ENCODE measurements at places on chromosomes 7 and 10. TPM values are rescaled to one million over a fixed set of nuclear protein-coding genes. Genes with fewer than 3 reads are reported as not detected.

CYP3A7 gene
- not detected for total RNA-seq

TMEM140 gene
- total RNA-seq: 27.6 TPM

- no peaks in the 10 kb centered on the region for H3K27me3 ChIP-seq
- no peak for DNase-seq
- H3K36me3 ChIP-seq: no peaks in the 10 kb centered on the region
- no peak overlapping the region for H3K27ac ChIP-seq
- no peak overlapping the region for H3K4me3 ChIP-seq
Observed at GRCh38 chr7:106329408-106329807, 44.6 kb upstream of the NAMPT start.

NODAL gene
- 0.27 TPM for total RNA-seq

GRCh38 chr10:12055732-12056131 is 13.0 kb upstream of the DHTKD1 start:
- no peaks in the 10 kb centered on the region for H3K36me3 ChIP-seq
- H3K27me3 ChIP-seq: no peaks in the 10 kb centered on the region
- H3K27ac ChIP-seq: no peak overlapping the region
- DNase-seq: no peak
- H3K4me3 ChIP-seq: no peak overlapping the region

GRCh38 chr7:153457746-153458145 is 594.5 kb upstream of the DPP6 start:
- no peak for DNase-seq
- no peaks in the 10 kb centered on the region for H3K4me1 ChIP-seq

CHRM2 gene
- not detected for total RNA-seq

PTPRN2 gene
- total RNA-seq: 3.1 TPM

DNA sequence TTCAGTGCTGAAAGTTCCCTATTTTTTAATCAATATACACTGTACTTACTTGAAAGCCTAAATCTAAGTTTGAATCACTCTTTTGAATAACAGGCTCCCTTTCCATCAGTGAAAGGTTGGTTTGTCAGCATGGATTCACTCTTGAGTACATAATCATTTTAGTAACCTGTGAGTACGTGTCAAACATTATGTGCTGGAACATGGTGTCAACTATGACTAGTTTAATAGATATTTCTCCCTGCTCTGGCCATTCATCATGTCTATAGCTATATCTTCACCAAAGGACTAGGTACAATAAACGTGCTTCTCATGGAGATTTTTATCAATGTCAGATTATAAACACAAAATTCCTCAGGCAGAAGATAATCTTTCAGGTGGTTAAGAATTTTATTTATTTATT is 61.7 kb upstream of the MDFIC start:
- H3K27ac ChIP-seq: no peak overlapping the region
- H3K4me3 ChIP-seq: no peak overlapping the region
- peaks cover 4% of the 10 kb centered on the region for H3K4me1 ChIP-seq

TRIM56 gene
- 32.1 TPM for total RNA-seq

GRCh38 chr10:59711871-59712494 is 2.3 kb upstream of the SLC16A9 start:
- no peak for DNase-seq
- no peaks in the 10 kb centered on the region for H3K27me3 ChIP-seq
- peaks cover 37% of the 10 kb centered on the region for H3K4me1 ChIP-seq
- H3K36me3 ChIP-seq: no peaks in the 10 kb centered on the region
- H3K4me3 ChIP-seq: no peak overlapping the region

PRPS1L1 gene
- not detected for total RNA-seq

GRCh38 chr7:135466442-135467206 is 43.3 kb downstream of the CNOT4 start:
- H3K27me3 ChIP-seq: no peaks in the 10 kb centered on the region
- no peaks in the 10 kb centered on the region for H3K4me1 ChIP-seq
- DNase-seq: no peak
- no peak overlapping the region for H3K4me3 ChIP-seq
- no peak overlapping the region for H3K27ac ChIP-seq

CRYGN gene
- total RNA-seq: not detected

GRCh38 chr10:110353244-110354119 is 48.8 kb upstream of the SMNDC1 start:
- no peak for DNase-seq
- H3K36me3 ChIP-seq: no peaks in the 10 kb centered on the region
- no peak overlapping the region for H3K27ac ChIP-seq
- H3K27me3 ChIP-seq: no peaks in the 10 kb centered on the region

DNA sequence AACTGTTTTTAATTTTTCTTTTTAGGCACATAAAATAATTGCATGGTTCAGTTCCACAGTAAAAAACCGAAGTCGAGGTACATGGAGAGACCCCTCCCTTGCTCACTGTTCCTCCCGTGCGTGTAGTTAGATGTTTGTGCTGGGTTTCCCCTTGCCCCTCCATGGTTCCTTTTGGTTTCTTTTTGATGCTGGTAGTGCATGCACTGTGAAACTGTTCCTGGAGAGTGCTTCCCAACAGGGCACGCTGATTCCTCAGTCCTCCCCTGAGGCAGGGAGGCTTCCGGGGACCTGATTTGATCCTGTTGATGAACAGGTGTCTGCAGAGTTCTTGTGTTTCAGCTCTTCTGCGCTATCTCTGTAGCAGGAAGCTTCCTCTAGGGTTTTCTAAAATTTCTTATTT is 69.5 kb downstream of the ADCY1 start:
- no peaks in the 10 kb centered on the region for H3K4me1 ChIP-seq
- H3K4me3 ChIP-seq: no peak overlapping the region
- H3K27me3 ChIP-seq: no peaks in the 10 kb centered on the region
- no peak for DNase-seq

DNA sequence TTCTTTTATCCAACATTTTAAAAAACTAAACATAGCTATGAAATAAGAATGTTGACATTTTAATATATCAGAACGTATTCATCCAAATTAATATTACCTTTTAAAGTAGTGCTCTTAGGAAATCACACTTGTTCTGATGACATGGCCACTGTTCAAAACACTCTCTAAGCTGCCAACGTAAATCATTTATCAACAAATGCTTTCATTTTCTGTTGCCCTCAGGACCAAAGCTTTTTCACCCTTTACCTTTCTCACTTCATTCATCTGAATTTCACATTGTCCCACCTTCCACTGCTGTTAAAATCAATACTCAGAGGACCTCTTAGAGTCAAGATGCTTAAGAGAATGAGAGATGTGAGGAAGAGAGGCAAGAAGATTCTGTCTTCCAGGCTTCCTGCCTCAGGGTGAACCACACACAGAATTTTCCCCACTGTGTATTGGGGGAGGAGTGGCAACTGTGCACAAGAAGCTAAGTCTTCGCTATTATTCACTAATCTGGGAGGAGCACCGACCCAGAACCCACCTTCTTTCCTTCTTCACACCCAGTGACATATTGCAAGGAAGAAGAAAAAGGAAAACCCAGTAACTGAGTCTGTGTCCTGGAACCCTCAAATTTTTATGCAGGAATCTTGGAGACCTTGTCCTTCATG is 21.0 kb downstream of the HIBADH start:
- H3K27ac ChIP-seq: peak overlapping the region; percentile 35
- DNase-seq: no peak
- H3K27me3 ChIP-seq: no peaks in the 10 kb centered on the region

- no peaks in the 10 kb centered on the region for H3K36me3 ChIP-seq
- no peak overlapping the region for H3K4me3 ChIP-seq
- no peak overlapping the region for H3K27ac ChIP-seq
Observed at GRCh38 chr10:74968667-74969061, 142.3 kb downstream of the KAT6B start.

DNA sequence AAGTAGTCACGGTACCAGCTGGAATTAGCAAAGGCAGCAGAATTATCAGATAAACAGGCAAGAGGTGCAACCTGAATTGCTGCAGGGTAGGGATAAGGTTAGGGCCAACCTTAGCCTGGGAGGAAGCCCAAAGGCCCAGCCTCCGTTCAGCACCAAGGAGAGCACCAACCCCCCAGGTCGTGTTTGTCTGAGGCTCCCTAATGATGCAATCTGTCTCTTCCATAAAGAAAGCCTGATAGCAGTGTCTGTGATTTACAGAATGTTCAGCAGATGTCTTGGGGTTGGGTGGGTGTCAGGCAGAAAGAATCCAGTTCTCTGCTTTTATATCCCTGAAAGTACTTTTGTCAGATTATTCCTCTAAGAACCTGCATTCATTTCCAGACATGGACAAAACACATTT is 328.4 kb upstream of the AOAH start:
- H3K4me1 ChIP-seq: no peaks in the 10 kb centered on the region
- no peak overlapping the region for H3K4me3 ChIP-seq
- no peak for DNase-seq
- no peaks in the 10 kb centered on the region for H3K27me3 ChIP-seq

- H3K27me3 ChIP-seq: no peaks in the 10 kb centered on the region
- no peak overlapping the region for H3K4me3 ChIP-seq
- H3K27ac ChIP-seq: no peak overlapping the region
Observed at GRCh38 chr7:18859318-18859717, 258.1 kb downstream of the TWIST1 start.

GRCh38 chr10:28849821-28850220 is 172.5 kb downstream of the BAMBI start:
- no peaks in the 10 kb centered on the region for H3K4me1 ChIP-seq
- no peaks in the 10 kb centered on the region for H3K36me3 ChIP-seq
- DNase-seq: no peak
- no peaks in the 10 kb centered on the region for H3K27me3 ChIP-seq

DNA sequence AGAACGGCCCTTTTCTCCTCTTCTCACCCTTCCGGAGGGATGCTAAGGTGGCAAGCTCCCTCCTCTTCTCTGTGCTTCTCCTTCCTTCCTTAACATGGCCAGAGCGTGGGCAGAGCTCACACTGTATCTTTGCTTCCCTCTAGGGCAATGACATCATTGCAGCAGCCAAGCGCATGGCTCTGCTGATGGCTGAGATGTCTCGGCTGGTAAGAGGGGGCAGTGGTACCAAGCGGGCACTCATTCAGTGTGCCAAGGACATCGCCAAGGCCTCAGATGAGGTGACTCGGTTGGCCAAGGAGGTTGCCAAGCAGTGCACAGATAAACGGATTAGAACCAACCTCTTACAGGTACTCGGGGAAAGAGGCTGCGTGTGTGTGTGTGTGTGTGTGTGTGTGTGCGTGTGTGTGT is 36.6 kb downstream of the AP3M1 start:
- no peak for DNase-seq
- H3K4me3 ChIP-seq: peak overlapping the region; percentile 14
- H3K36me3 ChIP-seq: peaks cover 58% of the 10 kb centered on the region
- H3K27ac ChIP-seq: peak overlapping the region; percentile 71
- H3K4me1 ChIP-seq: peaks cover 7% of the 10 kb centered on the region

DNA sequence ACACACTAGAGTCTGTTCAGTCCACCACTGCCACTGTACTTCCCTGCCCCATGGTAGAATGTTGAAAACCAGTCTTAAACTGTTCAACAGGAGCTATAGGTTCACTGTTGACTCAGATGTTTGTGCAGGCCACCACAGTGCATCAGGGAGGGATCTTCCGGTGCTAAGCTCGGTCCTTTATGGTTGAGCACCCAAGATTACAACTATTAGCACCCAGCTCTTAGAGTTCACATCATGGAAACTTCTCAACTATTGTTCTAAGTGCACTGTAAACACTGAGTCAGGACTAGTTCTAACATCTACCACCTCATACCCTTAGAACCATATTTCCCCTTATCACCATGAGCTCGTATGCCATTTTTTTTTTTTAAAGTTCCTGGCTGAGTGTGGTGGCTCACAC is 97.1 kb upstream of the MXI1 start:
- no peaks in the 10 kb centered on the region for H3K27me3 ChIP-seq
- DNase-seq: no peak
- H3K4me3 ChIP-seq: no peak overlapping the region
- peaks cover 4% of the 10 kb centered on the region for H3K36me3 ChIP-seq
- peaks cover 16% of the 10 kb centered on the region for H3K4me1 ChIP-seq

- H3K27ac ChIP-seq: no peak overlapping the region
- H3K4me3 ChIP-seq: no peak overlapping the region
- H3K4me1 ChIP-seq: peaks cover 5% of the 10 kb centered on the region
- H3K36me3 ChIP-seq: peaks cover 14% of the 10 kb centered on the region
- no peak for DNase-seq
Observed at GRCh38 chr7:92042056-92042737, 92.1 kb downstream of the CYP51A1 start.

DNA sequence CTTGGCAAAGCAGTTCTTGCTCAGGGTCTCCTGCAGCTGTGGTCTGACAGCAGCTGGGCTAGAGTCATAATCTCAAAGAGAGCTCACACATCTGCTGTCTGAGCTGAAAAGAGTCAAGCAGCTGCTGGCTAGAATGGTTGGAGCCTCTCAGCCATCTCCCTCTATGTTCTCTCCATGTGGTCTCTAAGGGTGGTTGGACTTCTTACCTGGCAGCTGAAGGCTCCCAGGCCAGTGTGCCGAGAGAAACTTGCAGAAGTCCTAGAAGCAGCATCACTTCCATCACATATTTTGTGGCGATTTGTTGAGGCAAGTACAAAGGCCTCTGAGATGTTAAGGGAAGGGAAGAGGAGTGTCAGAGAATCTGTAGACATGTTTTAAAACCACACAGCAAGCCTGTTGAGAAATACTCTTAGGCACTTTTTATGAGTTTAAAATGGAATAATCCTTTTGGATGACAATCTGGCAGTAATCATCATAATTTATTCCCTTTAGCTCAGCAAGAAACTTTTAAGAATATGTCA is 93.2 kb downstream of the REEP3 start:
- H3K36me3 ChIP-seq: peaks cover 3% of the 10 kb centered on the region
- H3K4me1 ChIP-seq: peaks cover 8% of the 10 kb centered on the region
- no peak overlapping the region for H3K27ac ChIP-seq
- no peak overlapping the region for H3K4me3 ChIP-seq
- no peaks in the 10 kb centered on the region for H3K27me3 ChIP-seq
- no peak for DNase-seq

CHST3 gene
- 54.4 TPM for total RNA-seq

All from thoracic aorta (tissue), 2 donors.